ENCODE measurements at places on chromosomes 11 and 22.

- no peak for DNase-seq
Observed at GRCh38 chr22:26894766-26895485, 237.5 kb downstream of the MIAT start.

GRCh38 chr11:71130106-71130505, 122.3 kb downstream of the SHANK2 start:
- no peak for DNase-seq

- no peak for DNase-seq
Observed at GRCh38 chr22:48238284-48238915, 1476.0 kb downstream of the TBC1D22A start.

DNA sequence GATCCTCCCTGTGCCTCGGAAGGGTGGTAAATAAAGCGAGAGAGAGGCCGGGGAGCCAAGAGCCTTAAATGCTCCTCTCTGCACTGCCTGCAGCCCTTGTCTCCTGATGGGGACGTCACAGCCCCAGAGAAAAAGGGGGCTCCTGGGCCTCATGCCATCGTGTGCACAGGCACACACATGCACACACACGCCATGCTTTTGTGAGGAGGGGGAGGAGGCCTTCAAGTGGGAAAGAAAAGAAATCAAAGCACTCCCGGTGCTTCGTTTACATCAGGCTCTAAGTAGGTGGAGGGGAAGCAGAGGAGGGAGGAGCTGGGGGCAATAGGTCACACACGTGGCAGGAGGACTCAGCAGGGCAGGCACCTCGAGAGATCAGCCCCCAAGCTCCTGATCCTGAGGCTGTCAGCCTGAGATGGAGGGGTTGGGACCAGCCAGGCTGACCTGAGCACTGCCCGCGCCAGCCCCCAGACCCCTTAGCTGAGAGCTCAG, 68.2 kb upstream of the NECTIN1 start:
- no peak for DNase-seq

DNA sequence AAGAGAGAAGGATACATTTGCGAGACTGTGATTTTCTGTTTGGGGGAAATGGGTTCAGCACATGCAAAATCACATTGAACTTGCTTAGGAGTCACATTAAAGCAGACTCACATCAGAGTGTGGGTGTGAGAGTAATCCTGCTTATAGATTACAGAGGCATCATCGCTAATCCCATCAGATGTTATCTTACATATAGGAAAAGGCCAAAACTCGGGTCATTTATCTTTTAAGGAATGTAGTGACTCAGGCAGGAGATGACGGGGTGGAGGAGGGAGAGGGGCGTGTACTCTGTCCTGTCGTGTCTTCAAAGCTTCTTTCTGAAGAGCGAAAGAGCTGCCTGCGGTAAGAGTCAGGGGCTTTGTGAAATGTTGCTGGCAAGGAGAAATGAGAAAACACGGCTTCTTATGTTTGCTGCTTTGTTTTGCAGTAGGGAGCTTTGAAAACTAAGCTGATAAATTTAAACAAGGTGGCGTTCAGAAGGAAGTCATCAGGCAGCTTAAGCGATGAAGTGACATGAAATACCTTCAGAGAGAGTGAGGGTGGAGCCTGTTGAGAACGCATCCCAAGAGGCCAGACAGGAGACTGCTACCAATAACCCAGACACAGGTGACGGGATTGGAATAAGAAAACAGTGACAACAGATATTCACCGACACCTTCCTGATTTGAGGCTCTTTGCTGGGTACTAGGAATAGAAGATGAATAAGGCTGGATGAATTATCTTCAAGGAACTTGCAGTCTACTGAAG, 2.2 kb upstream of the C11orf16 start:
- no peak for DNase-seq

DNA sequence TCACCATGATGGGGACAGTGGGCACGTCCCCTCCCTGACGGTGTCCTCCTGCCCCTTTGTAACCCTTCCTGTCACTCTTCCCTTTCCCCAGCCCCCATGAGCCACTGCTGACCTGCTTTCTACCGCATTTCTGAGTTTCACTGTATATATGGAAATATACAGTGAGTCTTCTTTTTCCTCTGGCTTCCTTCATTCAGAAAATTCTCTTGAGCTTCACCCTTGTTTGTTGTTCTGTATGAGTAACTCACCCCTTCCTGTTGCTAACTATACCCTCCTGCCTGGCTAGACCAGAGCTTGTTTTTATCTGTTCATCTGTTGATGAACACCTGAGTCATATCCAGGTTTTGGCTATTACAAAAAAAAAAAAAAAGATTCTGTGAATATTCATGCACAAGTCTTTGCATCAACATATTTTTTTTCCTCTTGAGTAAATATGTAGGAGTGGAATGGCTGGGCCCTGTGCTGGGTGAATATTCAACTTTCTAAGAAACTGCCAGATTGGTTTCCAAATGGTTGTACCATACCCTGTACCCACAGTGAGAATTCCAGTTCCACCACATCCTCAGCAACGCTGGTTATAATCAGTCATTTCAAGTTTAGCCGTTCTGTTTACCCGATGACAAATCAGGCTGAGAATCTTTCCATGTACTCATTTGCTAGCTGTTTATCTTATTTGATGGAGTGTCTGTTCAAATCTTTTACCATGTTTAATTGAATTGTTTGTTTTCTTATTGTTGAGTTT, 62.0 kb downstream of the IGF2 start:
- no peak for DNase-seq

DNA sequence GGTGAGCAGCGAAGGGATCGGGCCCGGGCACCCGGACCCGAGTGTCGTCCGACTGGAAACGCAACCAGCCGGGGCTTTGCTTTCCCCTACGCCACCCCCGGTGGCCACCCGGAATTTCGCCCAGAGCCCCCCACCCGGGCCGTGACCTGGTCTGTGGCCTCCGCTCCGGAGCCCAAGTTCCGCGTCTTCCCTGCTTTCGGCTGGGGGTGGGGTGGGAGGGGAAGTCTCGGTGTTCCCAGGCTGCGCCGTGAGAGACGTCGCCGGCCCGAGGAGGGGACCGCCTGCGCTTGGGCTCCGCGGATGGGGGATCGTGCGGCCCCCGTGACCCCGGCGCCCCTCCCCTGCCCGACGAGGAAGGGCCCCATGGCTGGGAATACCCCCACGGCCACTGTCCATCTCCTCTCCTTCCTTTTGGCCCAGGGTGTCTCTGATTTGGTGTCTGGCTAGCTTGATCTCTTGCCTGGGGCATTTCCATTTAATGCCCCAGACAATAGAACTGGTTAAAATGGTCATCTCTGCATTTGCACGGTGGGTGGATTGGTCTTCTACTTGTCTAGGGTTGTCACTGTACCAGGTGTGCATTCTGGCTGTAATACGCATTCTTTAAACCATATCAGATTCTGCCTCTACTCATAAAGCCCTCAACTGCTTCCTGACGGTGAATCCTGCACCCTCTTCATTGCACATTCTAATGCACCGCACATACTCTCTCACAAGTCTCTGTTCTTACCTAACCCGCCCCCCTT, 789 bp downstream of the SIK2 start:
- no peak for DNase-seq

GRCh38 chr11:7628660-7629059, 44.6 kb downstream of the CYB5R2 start:
- no peak for DNase-seq

- no peak for DNase-seq
Observed at GRCh38 chr11:42770444-42771065, 541.2 kb upstream of the API5 start.

- DNase-seq = no peak
Observed at GRCh38 chr11:1479678-1480118, 6.9 kb downstream of the MOB2 start.

GRCh38 chr11:10784232-10785145, 24.2 kb downstream of the EIF4G2 start:
- no peak for DNase-seq

GRCh38 chr22:20964090-20964798, 2.8 kb upstream of the AIFM3 start:
- DNase-seq = no peak
